Muscle of back (tissue), 13 donors: ENCODE measurements at places on chromosomes 11 and 22. TPM values are rescaled to one million over a fixed set of nuclear protein-coding genes. Genes with fewer than 3 reads are reported as not detected.

APOBEC3B gene
- 2.5 TPM for polyA plus RNA-seq

GRM5 gene
- not detected for polyA plus RNA-seq

OR52I2 gene
- polyA plus RNA-seq, result not detected

DEAF1 gene
- polyA plus RNA-seq, result 32.6 TPM

FGF3 gene
- not detected for polyA plus RNA-seq

HBB gene
- polyA plus RNA-seq, result 437 TPM

OR10D3 gene
- polyA plus RNA-seq, result not detected

CARD18 gene
- polyA plus RNA-seq, result not detected

SLC37A2 gene
- 4.3 TPM for polyA plus RNA-seq

BIK gene
- polyA plus RNA-seq, result not detected

TNNI2 gene
- 3,211 TPM for polyA plus RNA-seq

SCUBE1 gene
- polyA plus RNA-seq, result 0.25 TPM

SCN4B gene
- polyA plus RNA-seq, result 2.8 TPM
